ENCODE measurements at places on chromosomes 12 and 14.

DNA sequence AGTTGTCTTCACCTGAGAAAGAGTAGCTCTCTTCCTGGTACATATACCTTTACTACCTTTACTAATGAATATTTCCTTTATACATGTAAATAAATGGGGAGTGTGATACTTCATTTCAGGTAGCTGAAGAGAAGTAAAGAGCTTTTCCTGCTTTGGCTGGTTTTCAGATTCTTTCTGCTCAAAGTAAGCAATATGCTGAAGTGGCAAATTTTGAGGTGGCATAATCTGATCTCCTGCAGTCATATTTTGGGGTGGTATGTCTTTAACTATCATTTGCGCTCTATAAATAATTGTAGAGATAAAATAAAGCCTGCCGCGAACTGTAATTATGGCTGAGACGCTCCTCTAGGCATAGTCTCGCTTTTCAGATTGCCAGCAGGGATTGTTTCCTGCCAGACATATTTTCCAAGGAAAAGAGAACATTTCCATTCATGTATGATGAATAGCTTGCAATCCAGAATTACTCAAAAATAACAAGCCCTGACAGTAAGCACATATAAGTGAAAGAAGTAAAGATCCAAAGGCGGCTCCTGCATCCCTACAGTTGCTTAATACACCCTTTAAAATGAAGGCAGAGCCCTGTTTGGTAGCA, 200.7 kb downstream of the C12orf50 start:
- no peak for DNase-seq

DNA sequence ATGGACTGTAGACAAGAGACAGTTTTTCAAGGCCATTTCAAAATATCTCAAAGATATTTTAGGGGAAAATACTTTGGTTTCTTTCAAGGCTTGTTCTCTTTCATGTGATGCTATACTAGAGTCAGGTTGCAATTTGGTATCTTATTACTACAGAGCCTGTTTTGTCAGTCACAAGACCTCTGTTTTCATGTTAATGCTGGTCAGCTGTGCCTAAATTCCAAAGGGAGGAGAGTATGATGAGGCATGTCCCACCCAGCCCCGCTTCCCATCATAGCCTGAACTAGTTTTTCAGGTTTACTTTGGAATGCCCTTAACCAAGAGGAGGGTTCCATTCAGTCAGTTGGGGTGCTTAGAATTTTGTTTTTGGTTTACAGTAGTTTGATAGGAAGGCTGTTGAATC, 52.6 kb downstream of the GPHB5 start:
- no peak for DNase-seq

GRCh38 chr12:132246997-132247717, 82.2 kb downstream of the GALNT9 start:
- no peak for DNase-seq

- DNase-seq: no peak
Measured at GRCh38 chr12:120169946-120170345, 24.6 kb downstream of the GCN1 start.

- DNase-seq: no peak
Measured at GRCh38 chr14:102499401-102500157, 10.0 kb downstream of the ANKRD9 start.

GRCh38 chr12:18932715-18933114, 194.8 kb downstream of the CAPZA3 start:
- DNase-seq: no peak

GRCh38 chr12:67382241-67382871, 113.2 kb downstream of the CAND1 start:
- DNase-seq: no peak

DNA sequence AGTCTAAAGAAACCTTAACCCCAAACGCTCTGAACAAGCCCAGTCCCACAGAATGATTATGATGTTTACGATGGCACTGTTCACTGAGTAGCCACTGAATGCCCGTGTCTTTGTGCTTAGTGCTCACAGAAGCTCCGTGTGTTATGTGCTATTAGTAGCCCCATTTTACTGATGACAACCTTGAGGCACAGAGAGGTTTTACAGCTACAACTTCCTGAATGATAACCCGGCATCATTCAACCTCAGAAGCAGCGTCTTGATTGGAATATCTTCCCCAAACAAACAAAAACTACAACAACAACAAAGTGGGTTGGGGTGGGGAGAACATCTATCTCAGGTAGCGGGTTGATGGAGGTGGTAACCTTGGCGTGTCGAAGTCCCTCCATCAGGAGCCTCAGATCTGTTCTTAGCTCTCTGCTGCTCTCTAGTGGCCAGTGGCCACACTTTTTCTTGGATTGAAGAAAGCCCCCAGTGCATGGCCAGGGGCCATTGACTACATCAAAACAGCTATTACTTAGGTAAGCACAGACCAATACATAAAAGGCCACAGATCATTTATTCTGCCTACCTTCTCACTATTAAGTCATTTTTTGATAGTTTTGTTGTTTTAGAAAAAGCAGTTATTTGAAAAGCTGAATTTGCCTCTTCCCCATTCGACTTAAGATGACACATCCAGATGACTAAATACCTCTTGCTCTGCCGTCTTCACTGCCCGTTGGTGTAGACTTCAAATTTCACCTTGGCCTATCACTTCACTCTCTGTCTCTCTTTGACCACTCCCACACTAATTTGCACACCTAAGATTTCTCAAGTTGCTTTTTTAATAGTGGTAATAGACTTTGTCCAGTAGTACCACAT, 376.9 kb downstream of the GALC start:
- DNase-seq: no peak

DNA sequence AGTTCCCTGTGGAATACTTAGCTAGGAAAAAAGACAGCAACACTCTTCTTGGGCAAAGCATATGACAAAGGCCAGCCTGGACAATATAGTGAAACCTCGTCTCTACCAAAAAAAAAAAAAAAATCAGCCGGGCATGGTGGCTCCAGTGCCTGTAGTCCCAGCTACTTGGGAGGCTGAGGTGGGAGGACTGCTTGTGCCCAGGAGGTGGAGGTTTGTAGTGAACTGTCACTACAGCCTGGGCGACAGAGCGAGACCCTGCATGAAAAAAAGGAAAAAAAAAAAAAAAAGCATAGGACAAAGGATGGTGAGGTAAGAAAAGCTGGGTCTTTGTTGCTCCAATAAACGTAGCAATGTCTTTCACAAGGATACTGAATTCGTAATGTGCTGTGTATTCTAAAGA, 1.1 kb downstream of the TXNDC16 start:
- no peak for DNase-seq

GRCh38 chr14:94421316-94421715, 31.3 kb downstream of the SERPINA11 start:
- no peak for DNase-seq

GRCh38 chr12:27733052-27733656, 22.5 kb downstream of the MRPS35 start:
- DNase-seq: no peak

DNA sequence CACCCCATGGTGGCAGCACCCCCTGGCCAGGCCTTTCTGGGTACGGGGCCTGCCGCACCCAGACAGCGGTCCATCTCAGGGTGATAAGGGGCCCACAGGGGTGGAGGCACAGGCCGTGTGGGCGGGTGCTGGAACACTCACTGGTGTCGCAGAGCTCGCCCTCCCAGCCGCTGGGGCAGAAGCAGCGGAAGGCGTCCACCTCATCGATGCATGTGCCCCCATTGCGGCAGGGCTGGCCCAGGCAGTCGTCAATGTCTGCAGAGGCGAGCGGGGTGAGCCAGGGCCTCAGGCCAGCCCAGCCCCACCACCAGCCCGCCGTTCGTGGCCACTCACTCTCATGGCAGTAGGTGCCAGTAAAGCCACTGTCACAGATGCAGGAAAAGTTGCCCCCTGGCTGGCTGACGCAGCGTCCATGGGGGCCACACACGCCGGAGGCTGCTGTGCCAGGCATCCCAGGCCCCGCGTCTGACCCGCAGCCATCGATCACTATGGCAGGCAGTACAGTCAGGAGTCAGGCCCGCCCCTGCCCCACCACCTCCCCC, 19.9 kb downstream of the JAG2 start:
- DNase-seq: no peak

- no peak for DNase-seq
Measured at GRCh38 chr12:101671157-101671791, 26.2 kb upstream of the CHPT1 start.

DNA sequence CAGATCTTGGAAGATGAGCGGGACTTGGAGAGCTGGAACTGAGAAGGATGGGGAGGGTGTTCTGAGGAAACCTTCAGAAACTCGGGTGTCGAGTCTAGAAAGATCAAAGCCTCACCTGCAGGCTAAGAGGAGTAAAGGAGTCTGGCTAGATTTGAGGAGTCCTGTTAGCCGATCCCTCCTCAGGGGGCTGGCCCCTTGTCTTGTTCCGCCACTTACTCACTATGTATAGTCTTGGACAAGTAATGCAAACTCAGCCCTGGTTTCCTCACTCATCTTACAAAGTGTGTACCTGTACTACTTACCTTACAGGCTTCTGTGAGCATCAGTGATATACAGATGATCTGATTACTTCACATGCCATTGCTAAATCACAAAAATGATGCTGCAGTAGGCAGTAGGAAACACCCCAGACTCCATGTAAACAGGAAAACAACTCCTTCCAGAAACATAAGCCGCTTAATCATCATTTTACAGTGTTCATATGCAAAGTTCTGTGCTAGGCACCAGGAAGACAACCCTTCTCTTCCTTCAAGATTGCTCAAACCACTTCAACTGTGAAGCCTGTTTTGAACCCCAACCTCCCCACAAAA, 2.0 kb upstream of the SPTLC2 start:
- no peak for DNase-seq

- no peak for DNase-seq
Measured at GRCh38 chr12:25366122-25366521, 115.4 kb upstream of the KRAS start.

DNA sequence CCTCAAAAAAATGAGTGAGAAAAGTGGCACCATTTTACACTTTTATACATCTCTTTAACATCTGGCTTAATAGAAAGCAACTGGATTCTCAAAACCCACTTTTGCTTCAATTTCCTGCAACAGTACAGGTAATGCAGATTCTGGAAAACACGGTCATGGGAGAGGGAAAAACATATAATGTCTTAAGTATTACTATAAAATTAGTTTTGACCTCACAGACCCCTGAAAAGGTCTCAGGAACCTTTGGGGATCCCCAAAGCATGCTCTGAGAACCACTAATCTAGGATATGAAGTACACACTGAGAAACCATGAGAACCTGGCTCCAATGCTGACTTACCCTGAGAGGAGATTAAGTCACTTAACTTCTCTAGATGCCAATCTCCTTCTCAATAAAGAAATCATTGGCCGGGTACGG, 64.7 kb downstream of the PPP2R5E start:
- DNase-seq: no peak

GRCh38 chr12:41277100-41277945, 89.2 kb downstream of the PDZRN4 start:
- no peak for DNase-seq

- no peak for DNase-seq
Measured at GRCh38 chr12:94941440-94941862, 62.0 kb downstream of the NDUFA12 start.

Measured in stimulated activated CD4-positive, alpha-beta T cell treated with anti-CD3 and anti-CD28 coated beads, TNF-alpha, amount 100 ng/mL, for 1 hour (primary cell).